Esophagus muscularis mucosa (tissue), 4 donors: ENCODE measurements at places on chromosomes 13 and 19.

DNA sequence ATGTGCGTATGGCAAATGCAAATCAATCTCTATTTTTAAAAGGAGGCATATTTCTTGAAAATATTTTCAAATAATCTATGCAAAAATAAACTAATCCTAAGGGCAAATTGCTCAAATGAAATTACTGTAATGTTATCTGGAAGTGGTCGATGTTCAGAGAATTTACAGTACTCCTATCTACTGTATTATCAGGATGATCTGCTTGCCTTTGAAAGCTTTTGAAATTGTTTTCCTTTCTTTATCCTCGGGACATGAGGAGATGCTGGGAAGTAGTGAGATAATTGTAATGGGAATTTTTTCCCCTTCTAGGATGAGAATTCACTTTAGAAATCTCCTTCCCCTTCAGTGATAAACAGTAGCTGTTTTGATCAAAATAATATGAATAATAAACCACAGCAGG, 577.2 kb upstream of the MIR17HG start:
- no peak overlapping the region for H3K4me3 ChIP-seq
- H3K36me3 ChIP-seq = no peaks in the 10 kb centered on the region
- H3K4me1 ChIP-seq = no peaks in the 10 kb centered on the region
- no peaks in the 10 kb centered on the region for H3K27me3 ChIP-seq
- no peak for DNase-seq
- no peak overlapping the region for H3K27ac ChIP-seq

- no peaks in the 10 kb centered on the region for H3K36me3 ChIP-seq
- H3K4me3 ChIP-seq = peak overlapping the region; percentile 100
- no peaks in the 10 kb centered on the region for H3K27me3 ChIP-seq
- peak overlapping the region; percentile 94 for H3K27ac ChIP-seq
Observed at GRCh38 chr19:7292352-7292949, 1.8 kb downstream of the INSR start.

- H3K4me1 ChIP-seq = peaks cover 14% of the 10 kb centered on the region
- DNase-seq = peak; percentile 95
- no peaks in the 10 kb centered on the region for H3K27me3 ChIP-seq
Observed at GRCh38 chr19:19040417-19040816, 7.0 kb downstream of the ARMC6 start.

GRCh38 chr13:112111239-112111857, 44.4 kb downstream of the SOX1 start:
- peaks cover 12% of the 10 kb centered on the region for H3K27me3 ChIP-seq
- H3K27ac ChIP-seq = no peak overlapping the region
- H3K36me3 ChIP-seq = no peaks in the 10 kb centered on the region
- no peak for DNase-seq
- H3K4me3 ChIP-seq = no peak overlapping the region

- peaks cover 33% of the 10 kb centered on the region for H3K4me1 ChIP-seq
- H3K4me3 ChIP-seq = peak overlapping the region; percentile 72
- peaks cover under 1% of the 10 kb centered on the region for H3K36me3 ChIP-seq
- no peaks in the 10 kb centered on the region for H3K27me3 ChIP-seq
Observed at GRCh38 chr13:110713981-110714796, 689 bp downstream of the ING1 start.

DNA sequence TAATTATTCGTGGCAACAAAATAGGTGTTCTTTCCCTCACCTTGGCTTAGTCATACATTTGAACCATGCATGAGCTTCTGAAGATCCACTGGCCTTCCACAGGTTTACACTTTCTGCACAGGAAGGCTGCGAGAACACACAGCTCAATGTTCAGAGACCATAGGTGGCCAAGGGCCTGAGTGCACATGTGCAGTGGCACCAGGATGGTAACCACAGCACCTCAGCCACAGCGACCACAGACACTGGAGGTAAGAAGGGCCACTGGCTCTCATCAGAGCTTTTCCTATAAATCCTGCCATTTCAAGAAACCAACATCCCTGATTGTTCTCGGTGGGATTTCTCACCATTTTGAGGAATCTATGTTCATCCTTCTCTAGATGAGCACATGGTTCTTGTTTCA, 1.6 kb downstream of the DCLK1 start:
- peaks cover 39% of the 10 kb centered on the region for H3K4me1 ChIP-seq
- H3K36me3 ChIP-seq = no peaks in the 10 kb centered on the region
- H3K27ac ChIP-seq = no peak overlapping the region
- DNase-seq = no peak
- H3K27me3 ChIP-seq = no peaks in the 10 kb centered on the region
- peak overlapping the region; percentile 73 for H3K4me3 ChIP-seq

DNA sequence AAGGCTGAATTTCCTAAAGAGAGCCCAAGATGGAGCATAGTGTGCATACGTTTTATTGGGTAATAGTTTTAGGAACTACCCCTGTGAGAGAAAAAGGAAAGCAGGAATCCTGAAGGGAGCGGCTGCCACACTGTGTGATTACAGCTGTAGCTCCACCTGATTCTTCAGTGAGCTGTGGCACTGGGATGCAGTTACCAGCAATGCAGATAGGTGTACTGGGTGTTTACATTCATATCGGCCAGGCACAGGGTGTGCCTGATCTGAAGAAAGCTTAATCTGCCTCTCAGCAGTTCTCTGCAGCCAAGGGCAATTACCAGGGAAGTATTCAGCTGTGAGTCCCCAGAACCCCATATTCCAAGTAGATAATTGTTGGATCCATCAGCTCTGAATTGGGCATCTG, 1541.8 kb downstream of the EFNB2 start:
- no peaks in the 10 kb centered on the region for H3K4me1 ChIP-seq
- no peaks in the 10 kb centered on the region for H3K36me3 ChIP-seq
- no peak for DNase-seq
- no peaks in the 10 kb centered on the region for H3K27me3 ChIP-seq
- no peak overlapping the region for H3K4me3 ChIP-seq

GRCh38 chr13:112926003-112926402, 43.0 kb upstream of the MCF2L start:
- peaks cover 7% of the 10 kb centered on the region for H3K27me3 ChIP-seq
- peaks cover 13% of the 10 kb centered on the region for H3K4me1 ChIP-seq
- no peaks in the 10 kb centered on the region for H3K36me3 ChIP-seq
- H3K27ac ChIP-seq = no peak overlapping the region

GRCh38 chr13:48156466-48156865, 61.6 kb upstream of the MED4 start:
- H3K4me3 ChIP-seq = no peak overlapping the region
- no peaks in the 10 kb centered on the region for H3K27me3 ChIP-seq
- peaks cover 16% of the 10 kb centered on the region for H3K4me1 ChIP-seq
- no peaks in the 10 kb centered on the region for H3K36me3 ChIP-seq
- DNase-seq = no peak
